Activated CD8-positive, alpha-beta T cell treated with anti-CD3 and anti-CD28 coated beads, Interleukin-2, amount 10 ng/mL, durations not matched to agents 7 days and 5 days (primary cell): ENCODE measurements at places on chromosomes 6 and 20.

- peak; percentile 34 for DNase-seq
Observed at GRCh38 chr6:118890997-118891790, 2.8 kb upstream of the ASF1A start.

- no peak for DNase-seq
Observed at GRCh38 chr20:19129306-19129705, 83.1 kb upstream of the SLC24A3 start.

DNA sequence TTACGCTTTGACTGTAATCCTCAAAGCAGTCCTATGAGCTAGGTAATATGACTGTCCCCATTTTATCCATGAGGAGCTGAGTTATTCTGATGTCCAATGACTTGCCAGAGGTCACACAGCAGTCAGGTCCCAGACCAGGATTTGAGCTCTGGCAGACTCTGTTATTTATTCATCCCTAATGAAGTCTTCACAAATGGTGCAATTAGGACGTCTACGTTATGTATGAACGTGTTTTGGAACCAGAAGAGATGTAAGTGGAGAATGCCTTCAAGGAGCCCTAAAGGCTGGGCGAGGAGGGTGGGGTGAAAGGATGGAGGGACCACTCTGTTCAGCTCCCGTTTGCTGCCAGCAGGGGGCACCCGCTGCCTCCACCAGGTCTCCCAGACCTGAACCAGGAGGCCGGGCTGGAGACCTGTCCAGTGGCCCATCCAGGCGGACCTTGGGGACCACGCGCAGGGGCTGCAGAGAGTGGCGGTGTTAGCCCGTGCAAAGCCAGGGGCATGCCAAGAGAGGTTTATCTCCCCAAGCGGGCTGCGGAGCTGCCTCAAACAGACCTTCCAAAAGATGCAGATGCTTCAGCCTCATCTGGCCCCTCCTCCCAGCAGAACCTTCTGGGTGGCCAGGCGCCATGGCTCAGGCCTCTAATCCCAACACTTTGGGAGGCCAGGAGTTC is 15.2 kb upstream of the ZNF335 start:
- peak; percentile 84 for DNase-seq

DNA sequence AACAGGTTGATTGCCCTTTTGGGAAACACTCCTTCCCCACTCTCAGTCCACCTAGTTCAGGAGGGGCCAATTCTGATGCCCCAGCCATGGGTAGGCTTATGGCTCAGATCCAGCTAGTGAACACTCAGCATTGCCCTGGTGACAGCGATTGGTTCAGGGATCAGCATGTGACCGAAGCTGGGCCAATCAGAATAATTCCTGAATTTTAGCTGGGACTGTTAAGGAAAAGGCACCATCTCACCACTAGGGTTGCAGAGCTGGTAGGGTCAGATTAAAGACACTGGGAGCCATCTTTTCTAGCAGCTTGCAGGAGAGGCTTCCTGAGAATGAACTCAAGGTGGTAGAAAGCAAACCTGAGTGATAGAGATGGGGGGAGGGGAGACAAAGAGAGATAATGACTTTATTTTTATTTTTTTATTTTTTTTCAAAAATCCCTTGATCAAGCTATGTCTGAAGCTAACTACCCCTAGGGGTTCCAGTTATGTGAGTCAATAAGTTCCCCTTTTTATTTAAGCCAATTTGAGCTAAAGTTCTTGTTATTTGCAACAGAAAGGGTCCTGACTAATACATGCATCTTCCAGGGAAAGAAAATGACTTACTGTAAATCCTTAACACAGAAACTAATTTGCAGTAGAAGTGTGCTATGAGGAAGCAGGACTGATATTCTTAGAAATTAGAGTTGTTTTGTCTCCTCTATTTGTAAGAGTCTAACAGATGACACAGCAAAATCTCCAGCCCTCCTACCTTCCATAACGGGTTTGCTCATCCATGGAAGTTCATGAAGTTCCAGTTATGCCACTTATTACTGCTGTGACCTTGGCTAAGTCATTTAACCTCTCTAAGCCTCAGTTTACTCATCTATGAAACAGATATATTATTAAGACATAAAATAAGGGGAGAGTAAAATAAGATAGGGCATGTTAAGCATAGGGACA is 44.7 kb downstream of the EYA2 start:
- no peak for DNase-seq

DNA sequence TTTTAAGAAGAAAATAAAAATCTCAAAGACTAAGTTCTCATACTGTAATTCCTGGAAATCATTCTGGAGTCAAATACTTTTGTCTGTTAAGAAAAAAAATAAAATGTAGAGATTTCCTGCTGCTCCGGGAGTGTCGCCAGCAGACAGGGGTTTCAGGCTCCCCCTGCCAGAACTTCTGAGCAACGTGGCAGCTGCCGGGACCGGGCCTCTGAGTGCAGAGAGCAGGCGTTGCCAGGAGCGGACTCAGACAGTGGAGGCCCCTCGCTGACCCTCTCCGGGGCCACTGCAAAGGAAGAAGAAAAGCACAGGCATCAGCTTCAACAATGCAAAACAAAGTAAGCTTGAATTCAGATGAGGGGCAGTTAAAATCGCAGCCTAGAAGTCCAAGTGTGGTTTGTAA is 95.5 kb downstream of the THBS2 start:
- no peak for DNase-seq
